Panc1 (cell line): ENCODE measurements at places on chromosomes 2 and 18. TPM values are rescaled to one million over a fixed set of nuclear protein-coding genes. Genes with fewer than 3 reads are reported as not detected.
A peak's percentile ranks its signal among the peaks of the same experiment; 100 is the strongest.

DNA sequence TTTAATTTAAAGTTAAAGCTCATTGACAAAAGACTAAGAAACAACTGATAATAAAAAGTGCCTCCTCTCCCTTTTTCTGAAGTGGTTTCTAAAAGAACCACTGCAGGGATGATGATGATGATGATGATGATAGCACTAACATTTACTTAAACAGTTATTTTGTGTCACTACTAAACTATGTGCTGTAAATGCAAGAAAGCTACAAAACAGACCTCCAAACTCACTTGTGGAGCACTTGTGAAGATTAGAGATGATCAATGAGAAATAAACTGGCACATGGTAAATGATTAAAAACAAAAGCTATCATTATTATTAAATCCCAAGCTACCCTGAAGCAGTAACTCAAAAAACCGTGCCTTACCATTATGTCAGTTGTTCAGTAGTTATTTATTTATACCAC lies 88.7 kb downstream of the SLC8A1 start:
- DNase-seq = no peak

GRCh38 chr2:84971510-84972206 lies 697 bp downstream of the KCMF1 start:
- DNase-seq = no peak

EVA1A gene
- 0.21 TPM for total RNA-seq

STEAP3 gene
- total RNA-seq = 44.8 TPM

DNA sequence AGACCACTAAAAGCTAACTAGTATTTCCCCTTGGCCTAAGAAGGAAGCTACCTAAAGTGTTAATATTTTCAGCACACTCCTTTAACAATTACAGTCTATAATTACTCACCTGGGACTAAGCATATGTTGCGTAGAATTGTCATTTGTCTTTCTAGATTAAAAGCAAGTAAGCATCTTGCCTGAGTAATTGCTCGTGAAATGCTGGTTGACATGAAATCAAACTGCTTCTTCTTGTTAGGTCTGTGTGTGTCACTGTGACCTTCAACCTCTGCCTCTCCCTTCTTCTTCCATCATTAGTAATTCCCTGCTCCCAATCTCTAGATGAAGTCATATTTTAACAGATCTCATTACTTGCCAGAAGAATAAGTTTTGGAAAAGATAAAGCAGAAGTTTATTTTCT lies 212.2 kb downstream of the XIRP2 start:
- no peak for DNase-seq

DNA sequence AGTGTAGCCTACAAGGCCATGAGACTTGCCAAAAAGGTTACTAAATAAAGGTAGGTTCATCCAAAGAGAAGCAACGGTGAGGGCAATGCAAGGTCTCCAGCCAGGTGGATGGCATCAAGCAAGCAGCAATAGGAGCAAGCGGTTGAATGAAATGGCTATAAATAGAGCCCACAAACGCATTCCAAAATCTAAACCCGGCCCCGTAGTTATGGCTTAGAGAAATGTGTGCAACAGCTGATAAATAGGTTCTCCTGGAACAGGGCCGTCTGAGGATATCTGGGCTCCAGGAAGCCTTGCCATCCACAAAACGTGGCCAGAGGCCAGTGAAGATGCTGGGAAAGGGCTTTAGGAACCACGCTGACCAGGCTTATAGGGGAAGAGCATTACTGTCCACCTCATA lies 146.1 kb upstream of the PID1 start:
- no peak for DNase-seq

DNA sequence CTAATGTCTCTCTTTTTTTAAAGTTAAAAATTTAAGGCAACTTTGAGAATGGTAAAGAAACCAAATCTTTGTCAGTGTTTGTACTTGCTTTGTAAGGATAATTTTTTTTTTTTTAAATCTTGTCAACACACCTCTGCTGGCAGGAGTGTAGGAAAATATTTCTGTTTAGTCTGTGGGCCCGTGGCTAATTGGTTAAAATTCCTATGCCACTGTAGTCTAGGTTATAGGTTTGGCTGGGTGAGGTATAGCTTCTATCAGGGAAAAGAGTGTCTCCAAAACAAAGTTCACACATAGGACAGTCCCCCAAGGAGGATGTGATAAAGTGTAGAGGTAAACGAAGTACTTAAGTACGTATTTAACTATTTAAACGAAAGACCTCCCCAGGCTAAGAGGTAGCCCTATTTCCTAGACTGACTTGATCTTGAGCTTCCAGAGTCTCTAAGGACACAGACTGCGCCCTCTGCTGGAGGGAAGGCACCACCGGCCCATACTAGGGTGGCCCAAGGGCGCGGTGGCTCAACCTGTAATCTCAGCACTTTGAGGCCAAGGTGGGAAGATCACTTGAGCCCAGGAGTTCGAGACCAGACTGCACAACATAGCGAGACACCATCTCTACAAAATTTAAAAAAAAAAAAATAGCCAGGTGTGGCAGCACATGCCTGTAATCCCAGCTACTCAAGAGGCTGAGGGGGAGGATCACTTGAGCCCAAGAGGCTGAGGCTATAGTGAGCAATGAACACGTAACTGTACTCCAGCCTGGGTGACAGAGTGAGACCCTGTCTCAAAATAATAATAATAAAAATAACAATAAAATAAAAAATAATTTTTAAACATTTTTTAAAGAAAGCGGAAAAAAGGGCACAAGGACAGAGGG lies 8.9 kb downstream of the TEX44 start:
- peak; percentile 54 for DNase-seq

DNA sequence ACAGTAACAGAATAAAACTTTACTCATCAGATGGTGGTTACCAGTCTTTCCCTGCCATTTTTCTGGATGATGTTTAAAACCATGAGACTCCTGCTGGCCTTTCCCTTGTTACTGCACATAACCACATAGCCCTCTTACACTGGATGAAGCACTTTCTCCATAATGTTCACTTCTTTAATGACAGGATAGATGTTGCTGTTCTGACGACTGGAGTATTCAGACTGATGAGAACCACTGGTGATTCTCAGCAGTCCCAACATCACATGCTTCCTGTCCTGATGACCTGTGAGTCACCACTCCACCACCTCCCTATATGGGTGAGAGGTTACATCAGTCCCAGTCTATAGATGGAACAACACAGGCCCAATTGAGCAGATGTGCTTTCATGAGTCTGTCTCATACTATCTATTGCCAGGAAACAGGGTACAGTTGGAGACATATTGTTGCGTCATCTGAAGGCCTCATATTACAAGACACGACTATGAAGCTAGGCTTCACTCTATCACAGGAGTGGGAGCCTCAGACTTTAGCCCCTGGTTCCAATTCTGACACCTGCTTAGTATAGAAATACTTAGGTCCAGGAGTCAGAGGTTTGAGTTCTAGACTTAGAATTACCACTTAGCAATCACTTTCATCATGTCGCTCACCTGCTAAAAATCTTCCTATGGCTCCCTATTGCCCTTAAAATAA lies 145.7 kb upstream of the KLF7 start:
- DNase-seq = peak; percentile 73

DNA sequence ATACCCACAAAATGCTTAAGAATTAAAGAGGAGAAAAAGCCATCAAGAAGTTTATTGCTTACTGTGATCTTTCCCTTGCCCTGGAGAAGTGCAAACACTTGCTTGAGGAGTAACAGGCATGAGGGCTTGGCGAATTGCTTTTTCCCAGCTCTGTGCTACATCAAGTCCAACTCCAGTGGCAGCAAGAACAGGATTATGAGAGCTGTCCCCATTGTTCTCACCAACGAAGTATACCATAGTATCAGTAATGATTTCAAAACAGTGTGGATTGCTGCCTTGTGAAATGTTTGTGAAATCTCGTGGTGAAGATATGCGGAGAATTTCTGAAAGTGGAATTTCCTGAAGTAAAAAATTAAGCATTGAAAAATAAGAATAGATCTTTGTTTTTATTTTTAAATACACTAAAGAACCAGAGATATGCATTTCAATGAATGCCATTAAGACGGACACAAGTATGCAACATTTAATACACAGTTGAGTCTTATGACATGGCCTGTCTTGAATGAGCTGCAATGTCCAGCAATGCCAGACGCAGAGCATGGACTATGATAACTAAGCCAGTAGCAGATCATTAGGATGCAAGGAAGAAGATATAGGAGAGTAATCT lies 43.0 kb downstream of the NDUFAF7 start:
- DNase-seq = no peak

ARHGEF33 gene
- 0.41 TPM for total RNA-seq

GRCh38 chr2:161273038-161273760 lies 35.0 kb upstream of the PSMD14 start:
- DNase-seq = peak; percentile 39

- DNase-seq = no peak
These were observed 13.6 kb downstream of the CCDC68 start for GRCh38 chr18:54945576-54946125.

DNA sequence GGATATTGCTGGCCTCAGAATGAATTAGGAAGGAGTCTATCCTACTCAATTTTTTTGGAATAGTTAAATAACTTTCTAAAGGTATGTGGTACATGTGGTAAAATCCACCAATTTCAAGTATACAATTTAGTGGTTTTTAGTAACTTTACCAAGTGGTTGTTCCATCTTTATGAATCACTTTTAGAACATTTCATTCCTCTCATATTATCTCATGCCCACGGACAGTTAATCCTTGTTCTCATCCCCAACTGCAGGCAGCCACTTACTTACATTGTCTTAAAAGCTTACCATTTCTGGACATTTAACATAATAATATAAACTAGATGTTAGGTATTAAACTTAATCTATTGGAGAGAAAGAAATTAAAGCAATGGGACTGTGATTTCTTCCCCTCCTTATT lies 146.3 kb upstream of the ZC3H15 start:
- DNase-seq = no peak

DNA sequence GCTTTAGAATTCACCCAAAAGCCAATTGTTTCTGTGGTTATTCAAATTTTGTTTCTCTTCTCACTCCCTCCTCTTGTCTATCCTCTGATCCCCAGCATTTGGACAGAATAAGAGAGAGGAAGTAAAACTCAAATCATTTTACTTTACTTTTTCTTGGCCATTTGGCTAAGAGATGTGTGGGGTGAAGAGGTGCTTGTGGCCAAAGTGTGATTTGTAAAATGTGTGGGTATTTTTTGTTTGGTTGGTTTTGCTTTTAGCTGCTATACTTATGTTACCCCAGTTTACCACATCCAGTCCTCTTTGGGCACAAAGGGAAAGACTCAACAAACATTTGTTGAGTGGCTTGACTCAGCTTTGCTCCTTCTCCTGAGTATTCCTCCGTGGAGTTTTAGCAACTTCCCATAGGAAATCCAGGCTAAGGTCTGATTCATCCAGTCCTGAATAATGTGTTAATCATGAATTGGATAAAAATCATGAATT lies 109.1 kb upstream of the CYP1B1 start:
- no peak for DNase-seq

MRO gene
- not detected for total RNA-seq

DNA sequence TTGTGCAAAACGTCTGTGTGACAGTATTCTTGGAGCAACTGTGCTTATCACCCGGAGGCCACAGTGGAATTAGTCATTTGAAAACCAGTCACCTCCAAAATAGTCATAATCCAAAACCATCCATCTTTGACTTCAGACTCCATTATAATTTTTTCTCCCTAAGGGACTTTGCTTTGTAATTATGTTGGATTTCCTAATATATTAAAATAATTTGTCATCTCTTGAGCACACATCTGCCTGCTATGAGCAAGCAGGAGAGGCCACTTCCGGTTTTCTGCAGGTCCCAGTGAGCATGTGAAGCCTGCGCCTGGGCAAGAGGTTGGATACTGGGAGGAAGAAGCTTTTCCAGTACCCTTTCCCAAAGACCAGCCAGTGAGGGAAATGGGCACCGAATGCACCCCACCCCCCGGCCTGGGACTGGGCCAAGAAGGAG lies 57.7 kb downstream of the ODC1 start:
- no peak for DNase-seq

SLC16A14 gene
- total RNA-seq = 3.2 TPM

ACMSD gene
- not detected for total RNA-seq

L3MBTL4 gene
- 0.87 TPM for total RNA-seq

- DNase-seq = no peak
These were observed 171.1 kb downstream of the CCDC102B start for GRCh38 chr18:68969027-68969426.

STARD6 gene
- not detected for total RNA-seq

DNA sequence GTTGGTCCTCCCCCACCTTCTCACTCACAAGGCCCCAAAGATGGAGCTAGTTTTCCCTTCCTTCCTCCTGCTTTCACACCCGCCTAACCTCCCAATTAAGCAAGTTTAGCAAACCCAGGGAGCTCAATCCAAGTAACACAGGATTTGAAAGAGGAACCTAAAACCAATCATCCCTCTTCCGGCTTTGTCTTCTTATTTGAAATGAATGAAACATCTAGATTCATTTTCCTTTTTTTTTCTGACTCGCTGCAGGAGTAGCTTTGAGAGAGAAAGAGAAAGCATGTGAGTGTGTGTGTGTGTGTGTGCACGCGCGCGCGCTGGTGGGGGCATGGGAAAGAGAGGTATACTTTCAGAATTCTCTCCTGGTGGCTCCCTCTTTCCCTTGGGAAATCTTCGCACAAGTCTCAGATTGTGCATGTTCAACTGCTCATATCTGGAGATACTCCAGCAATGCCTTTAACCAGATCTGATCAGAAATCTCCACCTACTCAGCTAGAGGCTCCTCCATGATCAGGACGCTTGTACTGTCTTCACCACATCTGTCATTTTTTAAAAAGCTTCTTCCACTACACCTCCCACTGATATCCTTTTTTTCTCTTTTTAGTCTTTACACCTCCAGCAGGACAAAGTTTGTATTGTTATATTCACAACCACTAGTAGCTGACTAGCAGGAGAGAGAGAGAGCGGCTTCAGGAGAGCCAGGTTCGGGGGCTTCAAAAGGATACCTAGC lies 1.7 kb downstream of the SLC8A1 start:
- DNase-seq = no peak

DNA sequence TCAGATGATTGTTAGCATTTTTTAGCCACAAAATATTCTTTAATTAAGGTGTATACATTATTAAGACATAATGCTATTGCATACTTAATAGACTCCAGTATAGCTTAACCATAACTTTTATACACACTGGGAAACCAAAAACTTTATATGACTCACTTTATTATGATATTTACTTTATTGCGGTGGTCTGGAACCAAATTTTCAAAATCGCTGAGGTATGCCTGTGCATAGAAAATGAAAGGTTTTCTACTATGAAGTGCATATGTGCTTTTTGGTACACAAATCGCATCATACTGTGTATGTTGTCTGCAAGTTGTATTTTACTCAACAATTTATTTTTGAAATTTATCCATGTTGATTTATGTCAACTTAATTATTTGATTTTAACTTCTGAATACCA lies 875.1 kb downstream of the SLC4A3 start:
- no peak for DNase-seq

DNA sequence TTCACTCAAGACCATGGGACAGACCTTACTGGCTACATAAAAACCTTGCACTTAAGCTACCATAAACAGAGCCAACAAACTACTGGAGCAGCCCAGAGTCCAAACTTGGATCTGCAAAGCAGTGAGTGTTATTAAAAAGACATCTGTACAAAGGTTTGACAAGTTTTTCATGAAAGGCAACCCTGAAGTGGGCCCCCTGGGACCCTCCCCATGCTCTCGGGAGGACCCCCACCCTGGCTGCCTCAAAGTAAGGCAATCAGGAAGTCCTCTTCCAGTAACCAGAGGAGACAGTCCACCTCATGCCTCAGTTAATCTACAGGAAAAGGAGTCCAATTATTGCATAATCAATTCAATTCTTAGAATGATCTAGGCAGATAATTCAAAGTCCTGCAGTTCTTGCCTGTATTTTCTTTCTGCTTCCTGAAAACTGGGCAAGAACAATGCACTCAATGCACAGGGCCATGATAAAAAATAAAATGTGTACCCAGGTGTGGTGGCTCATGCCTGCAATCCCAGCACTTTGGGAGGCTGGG lies 69.7 kb downstream of the TBC1D8 start:
- no peak for DNase-seq
